ENCODE measurements at places on chromosomes 11 and 22.

DNA sequence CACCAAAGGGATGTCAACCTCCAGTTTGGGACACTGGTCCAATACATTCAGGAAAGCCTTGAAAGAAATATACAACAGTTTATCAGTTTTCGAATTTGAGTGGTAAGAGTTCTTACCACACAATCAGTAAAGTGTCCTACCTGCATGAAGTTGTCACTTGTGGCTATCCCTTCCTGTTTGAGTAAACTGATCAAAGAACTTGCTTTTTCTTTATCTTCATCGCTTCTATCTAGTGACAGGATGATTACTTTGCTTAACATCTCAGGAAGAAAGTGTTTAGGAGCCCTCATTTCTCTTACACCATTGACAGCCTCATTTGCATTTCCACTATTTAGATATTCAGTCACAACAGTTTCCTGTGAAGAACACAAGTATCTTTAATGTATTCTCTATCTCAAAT lies 8.4 kb downstream of the EIF4G2 start:
- no peak for DNase-seq

- DNase-seq, result peak; percentile 15
Observed at GRCh38 chr11:5204787-5205186, 4.3 kb upstream of the OR51V1 start.

DNA sequence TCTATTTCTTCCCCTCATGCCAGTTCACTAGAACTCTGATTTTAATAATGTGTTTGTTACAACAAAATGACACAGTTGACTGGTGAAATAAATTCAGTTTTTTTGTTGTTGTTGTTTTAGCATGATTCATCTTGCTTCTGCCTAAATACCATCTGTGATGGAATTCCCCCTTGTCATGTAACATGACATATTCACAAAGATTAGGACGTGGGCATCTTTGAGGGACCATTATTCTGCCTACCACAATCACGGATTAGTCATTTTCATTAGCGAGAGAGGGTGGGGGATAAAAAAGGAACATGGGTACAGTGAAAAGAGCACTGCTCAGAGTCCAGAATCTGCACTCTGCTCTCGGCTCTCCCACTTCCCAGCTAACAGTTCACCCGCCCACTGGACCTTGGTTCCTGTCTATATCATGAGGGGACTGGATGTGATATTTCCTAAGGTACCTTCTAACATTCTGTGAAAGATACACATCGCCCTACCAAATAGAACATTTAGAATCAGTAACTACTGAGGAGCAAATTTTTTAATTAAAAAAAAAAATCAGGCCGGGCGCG lies 11.3 kb downstream of the HTATIP2 start:
- DNase-seq, result no peak

DNA sequence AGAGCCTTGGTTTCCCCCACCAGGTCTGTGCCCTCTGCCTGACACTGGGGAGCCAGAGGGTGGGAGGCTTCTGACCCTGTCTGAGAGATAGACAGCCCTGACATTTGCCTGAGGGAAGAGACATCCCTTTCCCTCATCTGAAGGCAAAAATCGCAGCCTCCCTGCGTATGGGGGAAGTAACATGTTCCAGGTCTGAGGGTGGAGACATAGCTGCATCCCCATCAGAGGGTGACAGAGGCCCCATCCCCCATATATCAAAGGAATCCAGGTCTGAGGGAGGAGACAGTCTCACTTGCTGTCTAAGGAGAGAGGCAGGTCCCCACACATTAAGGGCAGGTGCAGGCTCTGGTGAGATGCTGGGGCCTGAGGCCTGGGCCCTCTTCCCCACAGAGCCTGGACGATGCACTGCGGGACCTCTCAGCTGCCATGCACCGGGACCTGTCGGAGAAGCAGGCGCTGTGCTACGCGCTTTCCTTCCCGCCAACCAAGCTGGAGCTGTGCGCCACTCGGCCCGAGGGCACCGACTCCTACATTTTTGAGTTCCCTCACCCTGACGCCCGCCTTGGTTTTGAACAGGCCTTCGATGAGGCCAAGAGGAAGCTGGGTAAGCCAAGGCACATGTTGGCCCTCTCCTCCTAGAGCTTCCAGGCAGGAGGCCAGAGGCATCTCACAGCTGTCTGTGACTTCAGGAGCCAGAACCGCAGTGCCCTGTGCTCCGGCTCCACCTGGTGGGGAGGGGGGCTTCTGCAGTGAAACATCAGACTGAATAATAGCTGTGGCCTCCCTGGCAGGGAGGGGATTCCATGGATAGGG lies 16.1 kb upstream of the RELT start:
- peak; percentile 73 for DNase-seq

DNA sequence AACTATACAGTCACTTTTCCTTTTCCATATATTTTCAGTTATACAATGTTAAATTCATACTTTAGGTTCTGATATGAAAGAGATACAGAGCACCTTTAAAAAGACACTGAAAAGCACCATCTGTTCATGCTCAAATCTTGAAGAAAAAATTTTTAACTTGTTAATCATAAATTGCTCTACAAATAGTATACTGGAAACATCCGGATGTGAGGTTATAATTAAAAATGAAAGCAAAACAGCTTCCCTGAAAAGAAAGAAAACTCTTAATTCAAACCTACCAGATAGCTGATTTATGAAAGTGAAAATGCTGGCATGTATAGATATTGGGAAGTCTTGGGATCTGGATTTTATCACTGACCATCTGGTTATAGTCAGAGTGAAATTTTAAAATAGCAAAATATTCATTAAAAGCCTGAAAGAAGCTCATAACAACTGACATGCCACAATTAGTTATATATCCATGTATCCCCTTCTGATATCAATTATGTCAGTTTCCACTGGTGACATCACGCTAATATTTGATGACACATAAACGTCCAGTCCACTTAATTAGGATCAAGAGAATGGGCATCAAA lies 740.0 kb downstream of the DLG2 start:
- no peak for DNase-seq

DNA sequence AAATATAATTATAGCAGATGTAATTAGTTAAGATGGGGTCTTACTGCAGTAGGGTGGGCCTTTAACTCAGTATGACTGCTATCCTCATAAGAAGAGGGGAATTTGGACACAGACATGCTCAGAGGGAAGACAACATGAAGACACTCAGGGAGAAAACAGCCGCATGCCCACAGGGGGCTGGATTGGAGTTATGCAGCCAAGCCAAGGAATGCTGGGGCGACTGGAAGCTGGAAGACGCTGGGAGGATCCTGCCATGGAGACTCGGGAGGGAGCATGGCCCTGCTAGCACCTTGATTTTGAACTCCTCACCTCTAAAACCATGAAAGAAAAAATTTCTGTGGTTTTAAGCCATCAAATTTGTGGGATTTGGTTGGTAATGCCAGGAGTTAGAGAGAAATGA lies 40.9 kb downstream of the PANX1 start:
- DNase-seq, result no peak

- peak; percentile 39 for DNase-seq
Observed at GRCh38 chr22:27670701-27671412, 130.7 kb downstream of the MN1 start.

DNA sequence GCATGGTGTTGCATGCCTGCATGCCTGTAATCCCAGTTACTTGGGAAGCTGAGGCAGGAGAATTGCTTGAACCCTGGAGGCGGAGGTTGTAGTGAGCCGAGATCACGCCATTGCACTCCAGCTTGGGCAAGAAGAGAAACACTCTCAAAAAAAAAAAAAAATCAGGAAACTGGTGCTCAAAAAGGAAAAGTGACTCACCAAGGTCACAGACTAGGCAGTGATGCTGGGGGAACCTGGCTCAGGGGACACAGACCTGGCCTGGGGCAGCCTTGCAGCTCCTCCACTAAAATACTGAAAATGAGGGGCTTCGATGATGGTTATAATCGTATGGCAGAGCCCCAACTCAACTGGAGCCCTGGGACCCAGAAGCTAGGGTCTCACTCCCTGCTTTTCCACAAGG lies 8.1 kb upstream of the SLC35E4 start:
- no peak for DNase-seq

DNA sequence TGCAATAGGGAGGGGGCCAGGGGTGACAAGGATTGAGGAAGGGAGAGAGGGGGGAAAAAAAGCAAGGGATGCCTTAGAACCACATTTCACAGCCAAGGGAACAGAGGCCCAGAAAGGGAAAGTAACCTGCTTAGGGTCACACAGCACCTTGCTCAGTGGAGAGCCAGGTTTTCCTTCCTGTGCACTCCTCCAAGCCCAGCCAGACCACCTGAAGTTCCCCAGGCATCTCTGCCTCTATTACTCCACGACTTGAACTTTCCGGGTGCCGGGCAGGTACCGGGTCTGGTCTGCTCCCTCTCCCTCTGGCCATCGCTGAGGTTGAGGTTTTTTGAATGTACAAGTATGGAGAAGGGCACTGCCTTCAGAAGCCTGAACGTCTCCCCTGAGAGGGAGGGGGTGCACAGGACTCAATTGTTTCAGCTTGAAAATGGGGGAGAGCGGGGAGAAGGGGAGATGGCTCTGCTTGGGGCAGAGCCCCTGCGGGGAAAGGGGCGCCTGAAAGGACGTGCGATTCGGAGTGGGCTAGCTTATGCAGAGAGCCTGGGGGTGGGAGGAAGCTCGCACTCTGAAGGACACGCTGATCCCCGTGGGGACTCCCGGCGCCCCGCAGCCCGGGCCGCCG lies 516 bp upstream of the SERPINH1 start:
- DNase-seq, result no peak

DNA sequence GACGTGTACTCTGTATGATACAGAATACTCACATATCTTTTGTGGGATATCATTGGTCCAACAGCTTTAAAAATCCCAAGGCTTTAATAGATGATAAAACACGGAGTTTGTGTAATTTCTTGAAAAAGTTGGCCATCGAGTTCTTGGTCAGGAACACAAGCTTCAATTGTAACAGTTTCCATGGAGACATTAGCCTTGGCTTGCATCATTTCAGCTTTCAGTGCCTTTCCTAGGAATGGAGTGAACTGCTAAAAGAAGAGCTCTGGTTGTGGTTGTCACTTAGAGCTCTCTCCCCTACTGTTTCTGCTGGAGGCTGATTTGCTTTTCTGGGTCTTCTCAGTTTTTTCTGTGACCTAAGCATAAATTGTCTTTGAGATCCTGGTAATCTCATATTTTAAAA lies 14.2 kb downstream of the BMAL1 start:
- no peak for DNase-seq

DNA sequence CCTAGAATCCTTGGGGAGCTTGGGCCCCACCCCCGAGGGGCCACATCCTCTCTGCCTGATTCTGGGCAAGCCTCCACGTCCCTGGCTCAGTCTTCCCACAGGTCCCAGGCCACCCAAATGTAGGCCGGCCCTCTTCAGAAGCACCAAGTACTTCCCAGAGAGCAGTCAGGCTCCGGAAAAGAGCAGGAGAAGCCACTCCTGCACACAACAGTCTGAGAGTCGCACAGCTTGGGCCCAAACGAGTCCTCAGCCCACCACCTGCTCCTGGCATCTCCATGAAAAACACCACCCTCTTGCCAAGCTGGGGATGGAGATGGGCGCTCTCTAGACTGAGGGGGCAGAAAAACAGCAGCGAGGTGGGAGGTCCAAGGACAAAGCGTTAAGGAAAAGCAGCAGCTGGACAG lies 15.4 kb downstream of the EHD1 start:
- DNase-seq, result no peak

GRCh38 chr22:24185501-24186351 lies 4.4 kb downstream of the SUSD2 start:
- DNase-seq, result no peak

DNA sequence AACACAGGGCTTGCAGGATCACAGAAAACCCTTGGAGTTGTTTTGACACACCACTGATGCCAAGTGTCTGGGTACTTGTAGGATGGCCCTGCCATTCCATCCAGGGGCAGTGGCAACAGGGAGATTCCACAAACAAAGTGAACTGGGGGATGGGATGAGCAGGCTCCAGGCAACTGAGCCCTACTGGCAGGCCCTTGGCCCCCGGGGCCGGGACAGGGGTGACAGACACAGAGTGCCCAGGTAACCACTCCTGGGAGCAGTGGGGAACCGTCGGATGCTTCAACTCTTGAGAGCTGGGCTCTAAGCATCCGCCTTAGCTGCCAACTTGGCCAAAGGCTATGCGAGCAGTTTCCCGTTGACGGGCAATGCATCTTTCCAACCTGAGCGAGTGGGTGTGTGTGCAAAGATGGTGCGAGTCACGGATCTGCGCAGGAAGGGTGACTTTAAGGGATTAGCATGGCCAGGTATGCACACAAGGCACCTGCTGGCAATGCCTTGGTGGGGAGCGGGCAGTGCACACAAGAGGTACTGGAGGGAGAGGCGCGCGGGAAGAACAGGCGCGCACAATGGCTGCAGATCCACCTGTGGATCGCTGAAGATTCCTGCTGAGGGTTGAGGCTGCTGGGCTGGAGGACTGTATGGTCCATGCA lies 83.1 kb upstream of the PRODH start:
- DNase-seq, result no peak

GRCh38 chr11:112050721-112051120 lies 23.1 kb downstream of the PIH1D2 start:
- no peak for DNase-seq

DNA sequence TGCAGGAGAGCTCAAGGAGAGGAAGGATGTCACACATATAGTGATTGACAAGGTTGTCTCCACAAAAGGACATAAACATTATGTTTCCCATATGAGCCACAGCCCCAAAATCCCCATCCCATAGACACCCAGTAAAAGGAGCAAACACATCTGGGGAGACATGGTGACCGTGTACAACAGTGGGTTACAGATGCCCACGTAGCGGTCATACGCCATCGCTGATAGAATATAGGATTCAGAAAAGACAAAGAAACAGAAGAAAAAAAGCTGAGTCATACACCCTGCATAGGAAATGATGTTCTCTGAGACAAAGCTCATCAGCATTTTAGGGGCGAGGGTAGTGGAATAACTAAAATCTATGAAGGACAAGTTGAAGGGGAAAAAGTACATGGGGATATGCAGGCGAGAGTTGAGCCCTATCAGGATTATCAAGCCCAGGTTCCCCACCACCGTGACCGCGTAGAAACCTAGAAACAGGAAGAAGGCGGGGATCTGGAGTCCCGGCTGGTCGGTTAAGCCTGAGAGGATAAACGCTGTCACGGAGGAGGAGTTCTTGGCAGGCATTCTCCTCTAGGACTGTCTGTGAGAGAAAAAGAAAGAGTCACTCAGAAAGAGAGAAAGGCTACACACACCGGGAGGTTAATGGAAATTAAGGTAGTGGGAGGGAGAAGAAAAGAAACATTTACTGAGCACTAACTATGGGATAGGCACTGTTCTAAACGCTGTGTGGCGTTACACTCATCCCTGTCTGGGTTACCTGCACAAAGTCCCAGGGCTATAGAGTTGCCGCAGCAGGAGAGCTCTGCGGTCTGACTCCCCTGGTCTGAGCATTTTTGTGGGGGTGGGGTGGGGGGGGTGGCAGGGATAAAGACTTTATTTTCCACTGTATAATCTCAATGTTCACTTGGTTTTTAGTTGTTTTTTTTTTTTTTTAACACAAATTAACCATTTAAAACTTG lies 36.1 kb upstream of the OR8B8 start:
- no peak for DNase-seq

GRCh38 chr11:34324466-34324865 lies 33.3 kb downstream of the ABTB2 start:
- DNase-seq, result no peak

GRCh38 chr11:17553249-17553546 lies 6.1 kb downstream of the OTOG start:
- DNase-seq, result no peak

- no peak for DNase-seq
Observed at GRCh38 chr22:43256976-43257545, 70.1 kb upstream of the TTLL12 start.

Data from HEK293T (cell line).